ENCODE measurements at places on chromosomes 2 and 18.

GRCh38 chr2:28348921-28349320, 43.7 kb upstream of the FOSL2 start:
- no peak overlapping the region for H3K4me3 ChIP-seq
- no peak overlapping the region for H3K27ac ChIP-seq
- no peak for DNase-seq
- no peaks in the 10 kb centered on the region for H3K36me3 ChIP-seq
- no peaks in the 10 kb centered on the region for H3K4me1 ChIP-seq

DNA sequence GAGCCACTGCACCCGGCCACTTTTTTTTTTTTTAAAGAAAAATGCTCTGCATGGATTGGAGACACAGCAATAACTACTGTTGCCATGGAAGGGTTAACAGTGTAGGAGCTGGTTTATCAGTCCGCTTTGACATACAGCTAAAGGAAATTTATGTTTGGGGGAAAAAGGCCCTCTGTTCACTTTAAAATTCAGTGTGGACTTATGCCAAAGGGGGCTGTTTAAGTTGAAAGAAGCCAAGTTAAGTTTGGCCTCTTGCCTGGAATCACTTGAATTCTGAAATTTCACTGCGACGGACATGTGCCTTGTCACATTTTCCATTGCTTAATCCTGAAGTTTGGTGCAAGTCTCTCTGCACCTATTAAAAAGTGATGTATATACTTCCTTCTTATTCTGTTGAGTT, 3.1 kb downstream of the KCNE4 start:
- H3K4me1 ChIP-seq = no peaks in the 10 kb centered on the region
- H3K36me3 ChIP-seq = no peaks in the 10 kb centered on the region
- no peak overlapping the region for H3K4me3 ChIP-seq
- no peak for DNase-seq

DNA sequence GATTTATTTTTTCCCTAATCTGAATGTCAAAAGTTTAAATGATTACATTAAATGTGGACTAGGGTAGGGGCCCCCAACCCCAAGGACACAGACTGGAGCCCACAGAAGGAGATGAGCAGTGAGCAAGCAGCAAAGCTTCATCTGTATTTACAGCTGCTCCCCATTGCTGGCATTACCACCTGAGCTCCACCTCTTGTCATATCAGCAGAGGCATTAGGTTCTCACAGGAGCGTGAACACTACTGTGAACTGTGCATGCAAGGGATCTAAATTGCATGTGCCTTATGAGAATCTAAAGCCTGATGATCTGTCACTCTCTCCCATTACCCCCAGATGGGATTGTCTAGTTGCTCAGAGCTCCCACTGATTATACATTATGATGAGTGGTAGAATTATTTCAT, 3.8 kb downstream of the MOB1A start:
- DNase-seq = no peak
- H3K27me3 ChIP-seq = no peaks in the 10 kb centered on the region
- no peak overlapping the region for H3K27ac ChIP-seq
- no peak overlapping the region for H3K4me3 ChIP-seq
- H3K36me3 ChIP-seq = no peaks in the 10 kb centered on the region

- no peak overlapping the region for H3K27ac ChIP-seq
- no peaks in the 10 kb centered on the region for H3K4me1 ChIP-seq
- peak overlapping the region; percentile 78 for H3K4me3 ChIP-seq
- H3K27me3 ChIP-seq = no peaks in the 10 kb centered on the region
Measured at GRCh38 chr2:85560812-85561279, 447 bp downstream of the GGCX start.

GRCh38 chr2:68726608-68727367, 7.8 kb upstream of the ARHGAP25 start:
- H3K4me1 ChIP-seq = peaks cover 32% of the 10 kb centered on the region
- peak; percentile 93 for DNase-seq
- no peaks in the 10 kb centered on the region for H3K36me3 ChIP-seq
- H3K27ac ChIP-seq = peak overlapping the region; percentile 85

DNA sequence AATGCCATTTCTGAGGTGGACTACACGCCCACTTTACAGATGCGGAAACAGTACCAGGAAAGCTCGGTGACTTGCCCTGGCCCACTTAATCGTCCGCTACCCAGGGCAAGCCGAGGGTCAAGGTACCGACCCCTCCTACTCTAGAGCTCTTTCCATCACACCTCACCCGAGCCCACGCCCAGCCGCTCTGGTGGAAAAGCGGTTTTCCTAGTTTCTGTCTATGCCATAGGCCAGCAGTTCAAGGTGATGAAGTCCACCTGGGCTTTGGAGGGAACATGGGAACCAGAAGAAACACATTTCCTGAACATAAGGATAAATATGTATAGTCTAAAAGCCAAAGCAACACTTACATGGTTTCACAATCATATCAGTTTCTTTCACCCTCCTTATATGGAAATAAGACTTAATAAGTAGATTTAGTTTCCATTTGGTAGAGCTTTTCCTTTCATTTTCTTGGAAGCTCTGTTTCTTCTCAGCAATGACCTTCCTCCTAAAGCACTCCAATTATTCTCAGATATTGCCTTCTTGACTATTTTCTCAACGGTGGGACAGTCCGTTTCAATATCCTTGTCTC, 567 bp downstream of the VWA3B start:
- no peak for DNase-seq
- H3K4me3 ChIP-seq = peak overlapping the region; percentile 78
- H3K36me3 ChIP-seq = no peaks in the 10 kb centered on the region
- no peak overlapping the region for H3K27ac ChIP-seq
- H3K27me3 ChIP-seq = no peaks in the 10 kb centered on the region

DNA sequence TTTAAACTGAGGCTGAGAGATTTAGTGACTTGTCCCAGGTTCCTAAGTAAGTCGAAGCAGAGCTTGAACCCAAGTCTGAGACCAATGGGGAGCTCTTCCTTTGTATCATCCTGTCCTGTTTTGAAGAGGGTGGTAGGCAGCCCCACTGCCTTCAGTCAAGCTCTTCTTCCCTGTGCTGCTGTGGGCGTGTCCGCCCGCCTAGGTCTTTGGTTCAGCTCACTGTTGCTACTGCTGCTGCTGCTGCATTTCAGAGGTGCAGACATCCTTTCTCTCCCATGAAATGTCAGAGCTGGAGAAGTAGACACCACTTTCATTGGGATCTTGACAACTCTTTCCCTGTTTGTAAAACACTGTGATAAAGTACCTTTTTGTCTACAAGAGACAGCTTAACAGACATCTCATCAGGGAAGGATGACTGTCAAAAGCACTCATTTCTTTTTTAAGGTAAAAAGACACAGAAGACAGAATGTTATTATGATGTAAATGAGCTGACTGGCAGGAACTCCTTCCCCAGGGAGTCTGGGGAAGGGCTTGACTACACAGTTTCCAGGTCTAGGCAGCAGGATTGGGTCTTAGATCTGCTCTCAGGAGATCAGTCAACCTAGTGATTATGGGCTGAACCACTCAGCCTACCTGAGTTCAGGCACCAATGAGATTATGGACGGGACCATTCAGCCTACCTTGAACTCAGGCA, 91.7 kb upstream of the TRIB2 start:
- H3K36me3 ChIP-seq = no peaks in the 10 kb centered on the region
- H3K4me1 ChIP-seq = no peaks in the 10 kb centered on the region
- no peak for DNase-seq
- H3K4me3 ChIP-seq = no peak overlapping the region
- H3K27me3 ChIP-seq = no peaks in the 10 kb centered on the region

GRCh38 chr2:112340475-112341267, 65.3 kb downstream of the ZC3H6 start:
- H3K4me1 ChIP-seq = peaks cover 18% of the 10 kb centered on the region
- no peak overlapping the region for H3K27ac ChIP-seq
- H3K27me3 ChIP-seq = no peaks in the 10 kb centered on the region
- no peak for DNase-seq
- no peak overlapping the region for H3K4me3 ChIP-seq
- no peaks in the 10 kb centered on the region for H3K36me3 ChIP-seq

DNA sequence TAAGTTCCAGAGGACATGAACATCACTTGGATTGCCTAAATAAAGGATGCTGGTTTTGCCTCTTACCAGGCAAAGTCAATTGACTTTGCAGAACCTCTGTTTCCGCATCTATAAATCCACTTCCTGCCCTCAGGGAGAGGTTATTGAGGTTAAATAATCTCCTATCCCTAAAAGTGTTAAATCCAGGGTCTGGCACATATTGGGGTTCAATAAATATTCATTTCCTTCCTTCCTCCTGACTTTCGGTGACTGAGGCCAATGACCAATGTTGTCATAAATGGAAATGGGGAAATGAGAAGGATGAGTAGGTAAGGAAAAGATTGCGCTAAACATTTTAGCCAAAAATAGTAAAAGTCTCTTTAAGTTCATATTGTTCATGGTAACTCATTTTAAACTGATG, 16.0 kb downstream of the BCL2 start:
- no peak overlapping the region for H3K27ac ChIP-seq
- no peak overlapping the region for H3K4me3 ChIP-seq
- peaks cover 3% of the 10 kb centered on the region for H3K36me3 ChIP-seq
- DNase-seq = no peak

- no peaks in the 10 kb centered on the region for H3K27me3 ChIP-seq
- H3K36me3 ChIP-seq = no peaks in the 10 kb centered on the region
- H3K4me1 ChIP-seq = no peaks in the 10 kb centered on the region
- no peak overlapping the region for H3K27ac ChIP-seq
Measured at GRCh38 chr2:119659601-119660342, 19.2 kb upstream of the TMEM177 start.

- H3K4me3 ChIP-seq = no peak overlapping the region
- H3K36me3 ChIP-seq = no peaks in the 10 kb centered on the region
- DNase-seq = no peak
- no peaks in the 10 kb centered on the region for H3K4me1 ChIP-seq
- no peak overlapping the region for H3K27ac ChIP-seq
Measured at GRCh38 chr2:235216901-235217300, 265.1 kb downstream of the SH3BP4 start.

DNA sequence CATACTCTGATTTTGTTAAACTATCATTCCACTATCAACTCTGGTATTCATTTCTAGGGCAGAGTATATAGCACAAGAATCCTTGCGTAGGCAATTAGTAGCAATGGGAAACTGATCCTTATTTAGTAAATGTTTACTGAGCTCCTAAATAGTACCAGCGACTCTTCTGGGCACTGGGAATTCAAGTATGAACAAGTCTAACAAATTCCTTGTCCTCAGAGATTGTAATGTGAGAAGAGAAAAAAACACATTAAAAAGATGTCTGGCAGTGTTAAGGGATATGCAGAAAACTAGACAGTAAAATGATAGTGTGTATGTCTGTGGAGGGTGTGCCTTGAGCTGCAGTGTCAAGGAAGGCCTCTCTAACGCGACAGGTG, 721 bp downstream of the METTL5 start:
- no peaks in the 10 kb centered on the region for H3K27me3 ChIP-seq
- peak overlapping the region; percentile 91 for H3K4me3 ChIP-seq
- H3K4me1 ChIP-seq = peaks cover 14% of the 10 kb centered on the region
- DNase-seq = no peak
- no peaks in the 10 kb centered on the region for H3K36me3 ChIP-seq

DNA sequence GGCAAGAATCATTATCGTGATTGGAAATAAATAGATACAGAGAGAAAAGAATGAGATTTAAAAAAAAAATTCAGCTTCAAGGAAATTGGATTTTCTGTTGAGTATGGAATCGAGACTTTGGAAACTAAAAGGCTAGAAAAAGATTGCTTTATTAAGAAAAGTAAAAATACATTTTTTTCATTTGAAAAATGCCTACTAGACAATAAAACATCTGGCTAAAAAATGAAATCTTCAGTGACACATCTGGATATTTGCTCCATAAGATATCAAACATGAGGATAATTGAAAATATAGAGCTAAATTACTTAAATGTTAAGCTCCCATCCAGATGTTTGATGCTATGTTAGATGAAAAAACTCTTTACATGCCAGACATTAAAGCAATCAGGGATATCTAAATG, 879.5 kb downstream of the TSN start:
- no peak overlapping the region for H3K27ac ChIP-seq
- no peaks in the 10 kb centered on the region for H3K4me1 ChIP-seq
- no peak overlapping the region for H3K4me3 ChIP-seq
- no peaks in the 10 kb centered on the region for H3K27me3 ChIP-seq
- H3K36me3 ChIP-seq = no peaks in the 10 kb centered on the region

- no peaks in the 10 kb centered on the region for H3K27me3 ChIP-seq
- no peaks in the 10 kb centered on the region for H3K36me3 ChIP-seq
- no peaks in the 10 kb centered on the region for H3K4me1 ChIP-seq
- H3K27ac ChIP-seq = no peak overlapping the region
- H3K4me3 ChIP-seq = no peak overlapping the region
Measured at GRCh38 chr2:173750353-173750801, 214.8 kb downstream of the SP3 start.

- no peak overlapping the region for H3K4me3 ChIP-seq
- peaks cover 5% of the 10 kb centered on the region for H3K4me1 ChIP-seq
- no peak overlapping the region for H3K27ac ChIP-seq
- DNase-seq = no peak
Measured at GRCh38 chr2:62032096-62032495, 126.6 kb downstream of the COMMD1 start.

DNA sequence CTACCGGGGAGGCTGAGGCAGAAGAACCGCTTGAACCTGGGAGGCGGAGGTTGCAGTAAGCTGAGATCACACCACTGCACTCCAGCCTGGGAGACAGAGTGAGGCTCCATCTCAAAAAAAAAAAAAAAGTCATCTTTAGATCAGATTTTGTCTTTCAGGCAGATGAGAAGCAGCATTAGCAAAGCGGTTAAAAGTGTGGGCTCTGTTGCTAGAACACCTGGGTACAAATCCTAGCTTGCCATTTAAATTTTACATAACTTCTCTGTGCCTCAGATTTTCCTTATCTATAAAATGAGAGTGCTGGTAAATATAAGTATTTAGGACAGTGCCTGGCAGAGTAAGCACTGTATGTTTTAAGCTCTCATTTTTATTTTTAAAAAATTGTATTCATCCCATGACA, 8.2 kb downstream of the CNOT9 start:
- no peak overlapping the region for H3K27ac ChIP-seq
- no peaks in the 10 kb centered on the region for H3K4me1 ChIP-seq
- H3K4me3 ChIP-seq = no peak overlapping the region

GRCh38 chr2:234241656-234242458, 191.4 kb downstream of the SPP2 start:
- no peak overlapping the region for H3K27ac ChIP-seq
- H3K27me3 ChIP-seq = no peaks in the 10 kb centered on the region
- H3K4me3 ChIP-seq = no peak overlapping the region
- DNase-seq = no peak

DNA sequence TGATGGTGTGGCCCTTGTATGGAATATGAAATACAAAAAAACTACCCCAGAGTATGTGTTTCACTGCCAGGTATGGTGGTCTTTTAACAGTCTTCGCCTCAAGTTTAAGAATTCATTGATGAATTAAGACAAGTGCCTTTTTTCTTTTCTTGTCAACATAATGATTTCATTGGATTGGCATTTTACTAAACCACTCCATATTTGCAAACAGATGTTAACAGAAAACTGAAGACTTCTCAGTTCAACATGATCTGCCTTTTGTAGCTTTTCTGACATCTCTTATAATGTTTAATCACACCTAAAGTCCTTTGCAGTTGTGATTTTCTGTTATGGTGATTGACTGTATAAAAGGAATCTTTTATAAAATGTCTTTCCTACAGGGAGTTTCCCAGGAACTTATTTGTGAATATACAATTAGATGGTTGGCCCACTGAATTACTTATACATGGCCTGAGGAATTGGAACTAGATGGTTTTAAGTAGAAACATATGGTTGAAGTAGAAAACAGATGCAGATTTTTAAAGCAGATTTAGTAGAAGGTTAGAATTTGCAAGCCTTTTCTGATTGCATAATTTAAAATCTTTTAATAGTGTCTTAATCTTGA, 39.7 kb downstream of the DYNC1I2 start:
- no peaks in the 10 kb centered on the region for H3K27me3 ChIP-seq
- no peaks in the 10 kb centered on the region for H3K36me3 ChIP-seq
- H3K4me1 ChIP-seq = no peaks in the 10 kb centered on the region
- no peak overlapping the region for H3K27ac ChIP-seq
- H3K4me3 ChIP-seq = no peak overlapping the region
- no peak for DNase-seq
